ENCODE measurements at places on chromosomes 12 and 14.

GRCh38 chr12:958588-959123 lies 9.2 kb upstream of the RAD52 start:
- no peak for DNase-seq
- peak overlapping the region; percentile 18 for H3K27ac ChIP-seq
- H3K4me1 ChIP-seq, result peaks cover 7% of the 10 kb centered on the region
- no peak overlapping the region for H3K4me3 ChIP-seq
- H3K36me3 ChIP-seq, result no peaks in the 10 kb centered on the region
- no peaks in the 10 kb centered on the region for H3K27me3 ChIP-seq

DNA sequence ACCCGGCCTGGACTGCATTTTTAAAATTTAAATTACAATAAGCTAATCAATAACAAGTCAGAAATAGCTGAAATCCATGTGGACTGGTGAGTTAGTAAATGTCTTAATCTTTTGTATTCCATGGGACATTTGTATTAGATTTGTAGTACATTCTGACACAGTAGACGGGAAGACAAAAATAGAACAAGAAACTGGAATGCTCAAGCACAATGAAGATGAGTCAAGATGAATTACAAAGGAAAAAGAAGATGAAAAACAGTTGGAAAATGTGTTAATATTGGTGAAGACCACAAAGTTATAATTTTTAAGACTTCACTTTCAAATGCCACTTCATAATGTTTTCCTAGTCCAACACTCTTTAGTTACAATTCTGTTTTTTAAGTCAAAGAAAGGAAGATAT lies 97.8 kb upstream of the FERMT2 start:
- no peak for DNase-seq
- no peak overlapping the region for H3K27ac ChIP-seq
- H3K4me1 ChIP-seq, result no peaks in the 10 kb centered on the region
- peaks cover 37% of the 10 kb centered on the region for H3K36me3 ChIP-seq

DNA sequence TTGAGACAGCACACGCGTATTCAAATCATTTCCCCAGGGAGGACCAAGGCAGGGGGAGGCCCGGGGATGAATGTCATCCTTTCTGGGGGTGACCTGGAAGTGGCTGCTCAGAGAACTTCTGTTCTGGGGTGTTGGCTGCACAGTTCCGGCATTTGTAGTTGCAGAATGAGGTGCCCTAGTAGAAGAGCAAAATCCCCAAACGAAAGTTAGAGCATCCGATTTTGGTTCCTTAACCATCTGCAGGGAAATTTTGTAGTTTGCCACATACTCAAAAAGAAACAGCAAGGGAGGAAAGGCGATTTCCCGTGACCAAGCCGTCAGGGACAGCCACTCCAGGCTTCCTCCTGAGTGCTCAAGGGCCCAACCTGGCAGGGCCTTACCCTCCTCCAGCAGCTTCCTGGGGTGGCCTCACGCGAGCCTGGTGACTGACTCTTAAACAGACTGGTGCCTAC lies 13.0 kb upstream of the TRAF3 start:
- DNase-seq, result no peak
- H3K36me3 ChIP-seq, result no peaks in the 10 kb centered on the region
- H3K27me3 ChIP-seq, result no peaks in the 10 kb centered on the region
- no peak overlapping the region for H3K4me3 ChIP-seq
- no peak overlapping the region for H3K27ac ChIP-seq

- no peaks in the 10 kb centered on the region for H3K27me3 ChIP-seq
- DNase-seq, result no peak
- H3K4me1 ChIP-seq, result no peaks in the 10 kb centered on the region
- peak overlapping the region; percentile 61 for H3K27ac ChIP-seq
- no peaks in the 10 kb centered on the region for H3K36me3 ChIP-seq
- H3K4me3 ChIP-seq, result peak overlapping the region; percentile 89
Measured at GRCh38 chr14:45252366-45253069, 484 bp downstream of the MIS18BP1 start.

DNA sequence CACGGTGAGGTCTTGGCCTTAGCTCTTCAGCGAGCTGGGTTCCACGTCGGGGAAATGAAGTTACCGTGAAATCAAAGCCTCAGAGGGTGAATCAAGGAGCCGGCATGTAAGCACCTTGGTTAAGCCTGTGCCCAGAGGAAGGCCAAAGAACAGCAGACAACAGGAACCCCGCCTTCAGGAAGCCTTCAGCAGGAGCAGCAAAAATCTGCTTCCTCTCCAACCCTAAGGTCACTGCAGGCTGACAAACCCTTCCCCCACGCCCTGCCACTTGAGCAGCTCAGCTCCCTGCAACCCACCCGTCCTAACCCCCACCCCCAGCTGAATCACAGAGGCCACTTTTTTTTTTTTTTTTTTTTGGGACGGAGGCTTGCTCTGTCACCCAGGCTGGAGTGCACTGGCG lies 72.9 kb upstream of the LTA4H start:
- no peaks in the 10 kb centered on the region for H3K27me3 ChIP-seq
- no peak overlapping the region for H3K27ac ChIP-seq
- no peak overlapping the region for H3K4me3 ChIP-seq
- no peak for DNase-seq
- H3K36me3 ChIP-seq, result no peaks in the 10 kb centered on the region
- no peaks in the 10 kb centered on the region for H3K4me1 ChIP-seq

DNA sequence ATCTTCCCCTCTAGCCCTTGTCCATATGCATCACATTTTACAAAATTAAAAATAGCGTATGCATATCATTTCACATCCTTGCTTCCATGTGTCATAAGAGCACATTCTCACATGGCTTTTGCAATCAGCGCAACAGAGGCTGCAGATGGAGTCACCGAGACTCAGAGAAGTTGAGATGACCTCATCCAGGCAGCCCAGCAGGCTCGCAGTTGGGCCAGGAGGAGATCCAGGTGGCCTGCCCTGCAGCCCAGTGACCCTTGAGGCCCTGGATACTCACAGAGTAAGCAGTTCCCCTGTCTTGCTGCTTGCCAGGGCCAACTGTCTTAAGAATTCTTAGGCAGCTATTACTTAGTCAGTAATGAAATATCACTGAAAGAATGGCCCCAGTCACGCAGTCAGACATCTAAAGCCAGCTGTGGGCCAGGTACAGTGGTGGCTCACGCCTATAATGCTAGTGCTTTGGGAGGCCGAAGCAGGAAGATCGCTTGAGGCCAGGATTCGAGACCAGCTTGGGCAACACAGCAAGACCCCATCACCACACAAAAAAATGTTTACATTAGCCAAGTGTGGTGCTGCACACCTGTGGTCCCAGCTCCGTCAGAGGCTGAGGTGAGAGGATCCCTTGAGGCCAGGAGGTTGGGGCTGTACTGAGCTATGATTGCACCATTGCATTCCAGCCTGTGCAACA lies 9.1 kb downstream of the CAMKK2 start:
- no peaks in the 10 kb centered on the region for H3K4me1 ChIP-seq
- no peak overlapping the region for H3K27ac ChIP-seq
- H3K4me3 ChIP-seq, result no peak overlapping the region
- H3K27me3 ChIP-seq, result no peaks in the 10 kb centered on the region
- no peak for DNase-seq

DNA sequence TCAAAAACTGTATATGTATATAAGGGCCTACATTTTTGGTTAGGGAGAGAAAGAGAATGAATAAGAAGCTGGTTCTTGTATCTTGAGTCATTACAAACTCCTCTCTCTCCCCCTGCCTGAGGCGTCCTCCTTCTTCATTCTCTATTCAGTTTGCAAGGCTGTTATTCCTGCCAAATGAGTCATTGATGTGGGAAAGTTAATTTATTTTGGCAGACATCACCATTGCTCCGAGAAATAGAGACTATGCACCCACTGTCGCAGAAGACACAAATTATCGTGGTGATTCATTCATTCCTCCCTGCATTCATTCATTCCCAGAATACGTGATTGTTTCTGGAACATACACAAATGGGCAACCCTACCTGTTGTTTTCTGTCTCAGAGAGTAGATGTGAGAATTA lies 112.5 kb upstream of the MED13L start:
- DNase-seq, result no peak
- no peaks in the 10 kb centered on the region for H3K27me3 ChIP-seq
- no peak overlapping the region for H3K4me3 ChIP-seq
- no peak overlapping the region for H3K27ac ChIP-seq

DNA sequence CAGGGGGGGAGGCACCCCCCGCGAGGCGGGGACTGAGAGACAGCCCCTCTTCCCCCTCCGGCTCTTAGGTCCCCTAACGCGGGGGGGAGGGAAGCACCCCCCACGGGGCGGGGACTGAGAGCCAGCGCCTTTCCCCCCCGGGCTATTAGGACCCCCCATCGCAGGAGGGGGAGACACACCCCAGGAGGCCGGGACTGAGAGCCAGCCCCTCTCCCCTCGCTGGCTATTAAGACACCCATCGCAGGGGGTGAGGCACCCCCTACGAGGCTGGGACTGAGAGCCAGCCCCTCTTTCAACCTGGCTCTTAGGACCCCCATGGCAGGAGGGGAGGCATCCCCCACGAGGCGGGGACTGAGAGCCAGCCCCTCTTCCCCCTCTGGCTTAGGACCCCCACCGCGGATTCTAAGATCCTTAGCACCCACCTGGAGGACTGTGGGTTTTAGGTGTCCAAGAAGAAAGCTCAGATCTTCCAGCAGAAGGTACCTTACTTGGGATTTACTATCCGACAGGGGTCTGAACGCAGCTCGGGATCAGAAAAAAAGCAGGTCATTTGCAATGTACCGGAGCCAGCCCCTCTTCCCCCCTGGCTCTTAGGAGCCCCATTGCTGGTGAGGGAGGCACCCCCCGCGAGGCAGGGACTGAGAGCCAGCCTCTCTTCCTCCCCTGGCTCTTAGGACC lies 197.8 kb upstream of the PZP start:
- no peaks in the 10 kb centered on the region for H3K27me3 ChIP-seq
- peaks cover 4% of the 10 kb centered on the region for H3K36me3 ChIP-seq
- H3K4me3 ChIP-seq, result no peak overlapping the region
- H3K27ac ChIP-seq, result peak overlapping the region; percentile 90
- DNase-seq, result no peak
- H3K4me1 ChIP-seq, result peaks cover 2% of the 10 kb centered on the region

DNA sequence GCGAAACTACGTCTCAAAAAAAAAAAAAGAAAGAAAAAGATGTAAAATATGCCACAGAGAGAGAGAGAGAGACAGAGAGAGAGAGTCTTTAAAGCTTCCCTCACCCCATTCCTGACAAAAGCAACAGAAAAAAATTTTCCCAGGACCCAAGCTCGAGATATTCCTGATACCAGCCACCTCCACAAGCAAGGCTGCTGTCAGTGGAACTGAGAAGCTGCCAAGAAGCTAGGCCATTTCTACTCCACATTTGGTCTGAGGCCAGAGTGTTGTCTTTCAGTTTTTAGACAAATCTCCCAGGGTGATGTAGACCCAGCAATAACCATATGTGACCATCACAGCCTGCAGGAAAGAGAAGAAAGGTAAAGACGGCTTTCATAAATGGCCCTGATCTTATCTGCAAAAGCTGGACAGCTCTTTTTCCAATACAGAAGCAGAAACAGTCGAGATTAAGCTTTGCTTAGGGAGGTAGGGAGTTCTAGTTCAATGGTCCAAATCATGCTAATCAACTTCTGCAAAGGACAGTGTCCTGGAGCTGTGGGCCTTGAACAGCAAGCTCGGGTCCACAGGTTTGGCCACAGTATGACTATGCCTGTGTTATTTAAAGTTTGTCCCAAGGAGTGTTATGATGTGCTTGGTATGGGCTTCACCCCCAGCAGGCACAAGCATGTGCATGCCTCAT lies 130.3 kb upstream of the NUDT4 start:
- no peaks in the 10 kb centered on the region for H3K36me3 ChIP-seq
- H3K27ac ChIP-seq, result no peak overlapping the region
- DNase-seq, result no peak
- no peaks in the 10 kb centered on the region for H3K4me1 ChIP-seq
- no peaks in the 10 kb centered on the region for H3K27me3 ChIP-seq

- no peaks in the 10 kb centered on the region for H3K27me3 ChIP-seq
- H3K4me1 ChIP-seq, result peaks cover 7% of the 10 kb centered on the region
- no peak for DNase-seq
- no peak overlapping the region for H3K4me3 ChIP-seq
- H3K27ac ChIP-seq, result no peak overlapping the region
Measured at GRCh38 chr14:65278589-65278988, 133.9 kb upstream of the FUT8 start.

GRCh38 chr12:108853981-108854446 lies 3.4 kb downstream of the SSH1 start:
- DNase-seq, result no peak
- H3K27ac ChIP-seq, result no peak overlapping the region
- no peaks in the 10 kb centered on the region for H3K27me3 ChIP-seq
- H3K4me1 ChIP-seq, result peaks cover 20% of the 10 kb centered on the region
- H3K4me3 ChIP-seq, result no peak overlapping the region

GRCh38 chr12:56804169-56804568 lies 41.0 kb downstream of the HSD17B6 start:
- no peak overlapping the region for H3K27ac ChIP-seq
- DNase-seq, result no peak
- no peaks in the 10 kb centered on the region for H3K27me3 ChIP-seq
- no peaks in the 10 kb centered on the region for H3K36me3 ChIP-seq
- no peak overlapping the region for H3K4me3 ChIP-seq

DNA sequence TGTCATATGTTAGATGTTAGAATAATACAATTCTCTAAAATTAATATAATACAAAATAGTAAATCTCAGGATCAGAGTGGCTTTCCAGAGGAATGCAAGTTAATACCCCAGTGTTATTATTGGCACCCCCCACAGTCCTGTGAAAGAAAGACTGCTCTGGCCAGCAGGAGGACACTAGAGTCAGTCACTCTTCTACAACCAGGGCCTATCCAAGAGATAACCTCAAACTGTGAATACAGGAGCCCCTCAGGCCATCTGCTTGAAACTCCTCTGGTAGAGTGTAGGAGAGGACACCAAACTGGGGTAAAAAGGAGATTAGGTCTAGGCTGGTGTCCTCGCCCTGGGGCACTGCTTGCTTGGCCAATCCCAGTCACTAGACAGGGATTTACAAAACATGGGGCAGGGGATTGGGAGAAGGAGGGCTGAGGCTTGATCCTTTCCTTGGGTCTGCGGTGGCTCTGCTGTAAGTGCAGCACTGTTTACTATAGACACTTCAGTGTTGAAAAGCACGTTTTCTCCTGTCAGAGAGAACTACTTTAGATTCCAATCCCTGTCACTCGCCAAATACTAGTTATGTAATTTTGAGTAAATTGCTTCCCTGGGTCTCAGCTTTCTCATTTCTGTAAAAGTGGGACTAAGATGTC lies 44.5 kb upstream of the PTPRR start:
- no peak for DNase-seq
- no peak overlapping the region for H3K27ac ChIP-seq
- no peaks in the 10 kb centered on the region for H3K27me3 ChIP-seq
- H3K36me3 ChIP-seq, result no peaks in the 10 kb centered on the region
- H3K4me3 ChIP-seq, result no peak overlapping the region

DNA sequence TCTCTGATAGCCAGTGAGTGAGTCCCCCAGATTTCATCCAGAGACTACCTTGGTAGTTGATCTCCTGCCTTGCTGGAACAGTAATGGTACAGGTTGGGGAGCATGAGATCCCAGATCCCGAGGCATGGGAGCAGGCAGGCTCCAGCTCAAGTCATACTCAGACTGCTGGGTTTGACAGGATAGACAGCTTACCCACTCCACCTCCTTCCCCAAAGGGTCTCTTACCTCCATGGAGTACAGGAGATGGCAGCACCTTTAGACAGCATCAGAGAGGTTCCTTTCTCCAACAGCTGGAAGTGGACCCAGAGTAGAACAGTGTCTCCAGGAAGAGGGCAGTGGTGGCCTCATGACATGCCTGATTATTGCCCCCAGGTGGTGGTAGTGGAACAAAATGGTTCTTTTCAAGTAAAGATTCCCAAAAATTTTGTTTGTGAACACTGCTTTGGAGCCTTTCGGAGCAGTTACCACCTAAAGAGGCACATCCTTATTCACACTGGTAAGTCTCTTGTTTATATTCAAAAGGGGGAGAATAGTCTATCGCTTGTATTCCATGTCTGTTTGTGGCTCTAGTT lies 4.9 kb upstream of the CSAD start:
- H3K4me3 ChIP-seq, result no peak overlapping the region
- peaks cover 86% of the 10 kb centered on the region for H3K36me3 ChIP-seq
- DNase-seq, result no peak
- H3K27ac ChIP-seq, result no peak overlapping the region
- H3K27me3 ChIP-seq, result no peaks in the 10 kb centered on the region

All from neuronal stem cell (in vitro differentiated cells).